ENCODE measurements at places on chromosomes 16 and 17. TPM values are rescaled to one million over a fixed set of nuclear protein-coding genes. Genes with fewer than 3 reads are reported as not detected.

KRTAP4-3 gene
- not detected for total RNA-seq

ZG16 gene
- total RNA-seq = not detected

DLG4 gene
- total RNA-seq = 6.8 TPM

UQCRC2 gene
- 230 TPM for total RNA-seq

CCL13 gene
- total RNA-seq = not detected

OTOA gene
- total RNA-seq = 0.06 TPM

AANAT gene
- not detected for total RNA-seq

CTNS gene
- total RNA-seq = 28.0 TPM

KRTAP4-6 gene
- total RNA-seq = not detected

DPEP3 gene
- not detected for total RNA-seq

TEX19 gene
- not detected for total RNA-seq

SLC39A11 gene
- total RNA-seq = 16.7 TPM

PIRT gene
- total RNA-seq = not detected

RGS11 gene
- total RNA-seq = 0.81 TPM

NSF gene
- 50.2 TPM for total RNA-seq
